ENCODE measurements at places on chromosomes 4 and X.
A peak's percentile ranks its signal among the peaks of the same experiment; 100 is the strongest.

- DNase-seq = no peak
Observed at GRCh38 chr4:101596781-101597552, 193.6 kb upstream of the BANK1 start.

DNA sequence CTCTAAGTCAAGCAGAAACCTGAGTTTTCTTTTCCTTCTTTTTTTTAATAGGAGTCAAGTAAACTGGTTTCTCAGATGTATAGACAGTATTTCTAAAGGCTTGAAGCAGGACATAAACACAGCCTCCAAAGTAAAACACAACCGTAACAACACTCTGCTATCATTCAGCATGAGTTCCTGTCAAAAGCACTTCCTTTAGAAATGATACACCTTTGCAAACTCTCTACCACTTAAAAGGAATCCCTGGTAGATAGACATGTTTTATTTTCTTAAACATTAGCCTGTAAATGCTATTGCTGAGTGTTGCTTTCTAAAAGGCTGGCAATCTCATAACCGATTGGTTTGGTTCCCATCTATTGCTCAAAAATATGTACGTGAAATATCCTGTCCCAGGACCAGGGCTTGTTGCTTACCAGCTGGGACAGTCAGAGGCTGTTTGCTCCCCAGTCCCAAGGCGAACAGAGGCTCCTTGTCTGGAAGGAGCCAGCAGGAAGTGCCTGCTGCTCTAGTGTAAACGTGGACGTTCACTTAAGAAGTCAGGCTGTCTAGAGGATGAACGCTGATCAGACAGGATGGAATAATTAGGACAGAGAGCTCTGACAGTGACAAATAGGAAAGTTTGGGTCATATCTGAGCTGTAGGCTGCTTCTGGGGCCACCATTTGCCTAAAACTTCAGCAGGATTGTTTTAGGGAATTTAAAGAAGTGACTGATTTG lies 173.9 kb upstream of the KLF3 start:
- no peak for DNase-seq

DNA sequence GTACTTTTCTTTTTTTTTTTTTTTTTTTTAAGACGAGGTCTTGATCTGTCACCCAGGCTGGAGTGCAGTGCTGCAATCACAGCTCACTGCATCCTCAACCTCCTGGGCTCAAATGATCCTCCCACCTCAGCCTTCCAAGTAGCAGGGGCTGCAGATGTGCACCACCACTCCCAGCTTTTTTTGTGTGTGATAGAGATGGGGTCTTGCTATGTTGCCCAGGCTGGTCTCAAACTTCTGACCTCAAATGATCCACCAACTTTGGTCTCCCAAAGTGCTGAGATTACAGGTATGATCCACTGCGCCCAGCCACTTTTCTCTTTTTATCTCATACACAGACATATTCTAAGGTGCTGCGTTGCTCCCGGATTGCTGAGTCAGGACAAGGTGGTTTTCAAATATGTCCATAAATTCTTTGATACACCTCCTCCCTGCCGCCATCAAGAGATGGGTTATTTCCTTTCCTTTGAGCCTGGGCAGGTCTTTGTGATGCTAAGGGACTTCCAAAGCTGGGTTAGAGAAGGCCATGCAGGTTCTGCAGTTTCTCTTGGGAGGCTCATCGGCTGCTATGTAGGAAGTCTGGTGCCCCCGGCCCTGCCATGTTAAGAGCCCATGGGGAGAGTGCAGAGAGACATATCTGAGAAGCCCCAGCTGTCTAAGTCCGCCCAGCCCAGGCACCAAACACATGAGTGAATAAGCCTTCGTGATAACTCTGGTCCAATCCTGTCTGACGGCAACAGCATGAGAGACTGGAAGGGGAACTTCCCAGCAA lies 8.4 kb upstream of the PLA2G12A start:
- DNase-seq = no peak

DNA sequence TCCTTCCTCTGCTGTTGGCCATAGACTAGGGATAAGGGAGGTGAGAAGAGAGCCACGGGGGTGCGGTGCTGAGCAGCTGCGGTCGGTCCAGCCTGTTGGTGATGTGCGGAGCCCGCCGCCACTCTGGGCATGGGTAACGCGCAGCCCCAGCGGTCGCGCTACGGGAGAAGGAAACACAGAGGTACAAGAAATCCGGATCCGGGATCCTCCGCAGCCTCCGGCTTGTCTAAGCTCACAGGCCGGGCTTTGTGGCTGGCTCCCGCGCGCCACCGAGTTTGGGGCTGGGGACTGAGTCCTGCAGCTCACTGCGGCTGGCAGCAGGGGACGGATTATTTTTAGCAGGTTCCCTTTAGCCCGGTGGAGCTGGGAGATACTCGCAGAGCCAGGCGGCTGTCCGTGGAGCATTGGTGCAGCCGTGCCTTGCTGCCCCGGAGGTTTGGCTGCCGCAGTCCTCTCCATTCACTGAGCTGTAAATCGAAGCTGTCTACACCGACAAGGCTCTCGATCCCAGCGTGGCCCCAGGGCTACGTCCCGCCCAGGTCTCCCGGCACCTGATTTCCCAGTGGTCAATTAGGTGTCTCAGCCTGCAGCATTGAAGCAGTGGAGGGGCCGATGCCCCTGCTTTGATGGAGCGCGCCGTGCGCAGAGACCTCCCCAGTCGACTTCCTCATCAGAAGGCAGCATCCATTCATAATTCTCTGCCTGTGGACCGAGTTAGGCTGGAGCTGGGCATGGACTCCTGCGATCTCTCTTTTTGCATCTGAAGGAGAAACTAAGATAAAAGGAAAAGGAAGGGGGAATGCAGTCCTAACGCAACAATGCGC lies 81.9 kb upstream of the SCML1 start:
- no peak for DNase-seq

GRCh38 chr4:182174979-182175378 lies 68.2 kb upstream of the TENM3 start:
- DNase-seq = no peak

DNA sequence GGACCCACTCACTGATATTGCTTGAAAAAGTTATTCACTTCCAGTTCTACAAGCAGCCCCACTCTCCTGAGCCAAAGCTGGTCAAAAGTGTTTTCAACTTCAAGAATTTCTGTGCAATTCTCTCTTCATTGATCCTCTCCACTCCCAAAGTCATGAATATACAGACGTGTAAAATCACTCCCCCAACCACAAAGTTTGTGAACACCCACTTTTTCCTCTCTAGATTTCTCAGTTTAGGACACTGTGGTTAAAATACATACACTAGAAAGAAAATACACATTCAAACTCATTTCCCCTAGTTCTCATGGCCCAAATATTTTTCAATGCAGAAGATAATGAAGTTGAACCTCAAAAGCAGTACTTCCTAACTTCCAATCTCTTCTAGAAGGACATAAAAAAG lies 116.3 kb downstream of the MSN start:
- no peak for DNase-seq

DNA sequence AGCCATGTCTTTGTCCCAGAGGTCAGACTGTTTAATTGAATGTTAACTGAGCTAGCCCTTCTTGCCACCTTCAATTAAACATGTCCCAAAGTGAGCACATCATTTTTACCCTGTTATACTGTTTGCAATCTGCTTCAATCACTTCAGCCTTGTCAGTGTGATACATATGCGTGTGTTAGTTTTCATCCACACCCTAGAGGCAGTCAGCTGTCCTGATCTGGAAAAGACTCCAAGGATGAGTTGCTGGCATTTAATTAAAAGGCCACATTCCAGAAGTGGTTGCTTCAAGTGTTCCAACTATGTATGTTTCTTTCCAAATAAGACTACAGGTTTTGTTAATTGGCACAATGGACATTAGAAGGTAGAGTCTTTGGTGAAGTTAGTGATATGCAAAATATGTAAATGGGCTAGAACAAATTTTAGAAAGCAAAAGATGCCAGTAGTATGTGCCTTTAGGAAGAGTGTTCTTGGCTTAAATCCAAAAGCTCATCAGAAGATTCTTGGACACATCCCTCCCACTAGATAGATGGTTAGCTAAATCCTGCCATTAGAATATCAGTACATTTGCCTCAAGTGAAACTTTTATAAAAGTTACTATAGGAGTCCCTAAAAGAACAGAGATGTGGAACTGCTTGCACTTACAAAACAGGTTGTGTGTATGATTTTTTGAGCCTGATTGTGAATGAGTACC lies 79.5 kb upstream of the SLIT2 start:
- DNase-seq = no peak

DNA sequence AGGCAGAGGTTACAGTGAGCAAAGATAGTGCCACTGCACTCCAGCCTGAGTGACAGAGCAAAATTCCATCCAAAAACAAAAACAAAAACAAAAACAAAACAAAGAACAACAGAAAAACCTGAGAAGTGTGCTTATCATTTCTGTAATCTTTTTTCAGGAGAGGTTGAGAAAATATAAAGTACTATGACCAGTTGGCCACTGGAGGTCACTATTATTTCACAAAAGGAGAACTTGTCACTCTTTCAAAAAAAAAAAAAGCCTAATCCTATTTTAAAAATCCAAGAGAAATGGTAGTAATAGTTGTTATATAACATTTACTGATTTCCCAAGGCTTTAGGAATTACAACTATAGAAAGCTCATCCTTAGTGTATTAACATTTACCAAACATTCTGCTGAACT lies 24.9 kb upstream of the RNF150 start:
- no peak for DNase-seq

GRCh38 chrX:9234315-9234714 lies 200.4 kb upstream of the FAM9B start:
- no peak for DNase-seq

DNA sequence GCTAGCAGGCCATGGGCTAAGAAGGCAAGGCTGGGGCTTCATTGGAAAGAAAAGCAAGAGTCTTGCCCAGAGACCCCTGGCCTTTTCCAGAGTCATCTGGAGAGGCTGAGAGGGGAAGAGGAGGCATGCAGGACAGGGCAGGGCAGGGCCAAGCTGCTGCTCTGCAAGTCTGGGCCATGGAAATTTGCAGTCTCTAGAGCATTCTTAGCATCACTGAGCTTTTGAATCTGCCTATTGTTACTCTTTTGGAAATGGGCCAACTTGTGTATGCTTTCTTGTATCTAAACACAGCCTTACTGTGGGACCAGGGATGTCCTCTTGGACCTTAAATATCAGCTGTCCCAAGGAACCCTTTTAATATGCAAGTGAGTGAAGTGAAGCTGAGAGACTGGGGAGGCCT lies 560.5 kb downstream of the MID1IP1 start:
- no peak for DNase-seq

DNA sequence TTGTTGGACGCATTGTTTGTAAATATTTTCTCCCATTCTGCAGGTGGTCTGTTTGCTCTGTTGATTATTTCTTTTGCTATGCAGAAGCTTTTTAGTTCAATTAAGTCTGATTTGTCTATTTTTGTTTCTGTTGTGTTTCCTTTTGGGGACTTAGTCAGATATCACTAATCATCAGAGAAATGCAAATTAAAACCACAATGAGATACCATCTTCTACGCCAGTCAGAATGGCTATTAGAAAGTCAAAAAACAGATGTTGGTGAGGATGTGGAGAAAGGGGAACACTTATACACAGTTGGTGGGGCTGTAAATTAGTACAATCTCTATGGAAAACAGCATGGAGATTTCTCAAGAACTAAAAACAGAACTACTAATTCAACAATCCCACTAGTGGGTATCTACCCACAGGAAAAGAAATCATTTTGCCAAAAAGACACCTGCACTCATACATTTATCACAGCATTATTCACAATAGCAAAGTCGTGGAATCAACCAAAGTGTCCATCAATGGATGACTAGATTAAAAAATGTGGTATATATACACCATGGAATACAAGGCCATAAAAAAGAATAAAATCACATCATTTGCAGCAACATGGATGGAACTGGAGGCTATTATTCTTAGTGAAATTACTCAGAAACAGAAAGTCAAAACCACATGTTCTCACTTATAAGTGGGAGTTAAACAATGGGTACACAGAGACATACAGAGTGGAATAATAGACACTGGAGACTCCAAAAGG lies 8.1 kb downstream of the COQ2 start:
- no peak for DNase-seq

DNA sequence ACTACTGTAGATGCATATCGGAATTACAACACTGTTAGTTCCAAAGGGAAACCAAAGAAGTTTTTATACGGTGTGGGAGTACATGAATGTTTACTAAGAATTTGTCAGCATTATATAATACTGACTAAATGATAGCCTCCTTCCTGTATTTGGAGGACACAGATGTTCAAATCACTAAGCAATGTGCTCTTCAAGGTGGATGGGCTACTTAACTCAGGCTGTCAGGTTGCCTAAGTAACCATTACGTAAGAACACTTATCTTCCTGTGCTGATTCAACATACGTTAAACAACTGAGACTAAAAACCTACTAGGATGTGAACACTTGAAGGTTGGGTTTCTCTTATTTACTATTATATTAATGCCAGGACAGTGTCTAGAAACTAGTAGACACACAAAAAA lies 81.9 kb upstream of the HPGD start:
- DNase-seq = no peak

GRCh38 chr4:42167709-42168108 lies 15.3 kb upstream of the BEND4 start:
- DNase-seq = no peak

DNA sequence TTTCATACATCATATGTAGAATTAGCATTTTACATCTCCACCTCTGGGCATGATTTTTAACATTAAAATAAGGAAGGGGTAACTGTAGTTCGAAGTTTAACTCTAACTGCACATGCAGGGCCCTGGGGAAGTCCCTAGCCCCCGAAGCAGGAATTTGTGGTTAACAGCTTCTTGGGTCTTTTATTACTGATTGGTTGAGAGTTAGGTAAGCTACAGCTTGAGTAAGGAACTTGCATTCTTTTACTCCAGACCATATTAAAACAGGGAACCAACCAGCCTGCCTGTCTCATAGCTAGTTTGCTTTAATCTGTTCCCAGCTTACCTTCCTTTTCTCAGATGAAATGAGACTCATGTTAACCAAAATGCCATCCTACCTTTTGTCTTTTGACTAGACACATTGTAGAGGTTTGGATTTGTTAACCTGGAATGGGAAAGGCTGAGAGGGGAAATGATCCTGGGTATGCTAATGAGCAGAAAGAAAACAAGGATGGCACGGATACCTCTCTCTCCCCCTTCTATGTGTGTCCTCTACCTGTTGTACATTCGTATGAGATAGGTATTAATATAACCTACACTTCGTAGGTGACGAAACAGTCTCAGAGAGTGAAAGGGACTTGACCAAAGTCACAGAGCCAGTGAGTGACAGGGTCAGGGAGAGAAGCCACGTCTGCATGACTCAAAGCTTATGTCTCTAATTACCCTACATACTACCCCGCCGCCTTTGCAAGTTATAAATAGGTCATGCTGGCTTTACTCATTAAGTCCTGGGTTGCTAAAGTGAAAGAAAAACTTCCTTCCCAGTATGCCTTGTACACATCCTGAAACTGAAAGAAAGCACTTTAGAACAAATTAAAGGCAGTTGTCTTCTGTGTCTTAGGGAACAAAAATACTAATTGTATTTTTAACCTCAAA lies 119.5 kb upstream of the AFF2 start:
- DNase-seq = peak; percentile 53

- no peak for DNase-seq
Observed at GRCh38 chr4:180057891-180058671, 2185.1 kb upstream of the TENM3 start.

GRCh38 chr4:53861856-53862610 lies 202.4 kb downstream of the CHIC2 start:
- no peak for DNase-seq

- no peak for DNase-seq
Observed at GRCh38 chr4:124918559-124919122, 206.1 kb upstream of the ANKRD50 start.

Measured in CD4-positive, alpha-beta T cell treated with Interferon gamma for 1 hour (primary cell).